Peyer's patch (tissue), 4 donors: ENCODE measurements at places on chromosomes 2 and 18.

DNA sequence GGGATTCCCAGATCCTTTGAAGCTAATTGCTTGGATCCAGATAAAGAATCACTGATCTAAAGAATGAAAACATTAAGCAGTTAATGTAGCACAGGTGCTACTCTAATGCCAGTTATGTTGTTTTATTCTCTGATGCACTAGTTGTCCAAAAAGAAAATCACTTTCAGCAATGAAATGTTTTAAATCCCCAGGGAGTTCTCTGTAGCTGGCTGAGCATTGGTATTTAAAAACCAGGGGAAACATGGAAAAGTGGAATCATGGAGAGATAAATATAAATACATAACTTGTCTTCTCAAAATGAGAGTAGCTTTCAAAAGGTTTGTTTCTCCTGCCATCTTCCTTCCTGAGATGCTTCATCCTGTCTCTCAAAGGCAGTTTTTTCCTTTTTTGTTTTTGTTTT lies 37.7 kb downstream of the CD302 start:
- no peaks in the 10 kb centered on the region for H3K27me3 ChIP-seq
- no peaks in the 10 kb centered on the region for H3K36me3 ChIP-seq
- H3K27ac ChIP-seq, result no peak overlapping the region
- no peak for DNase-seq
- no peak overlapping the region for H3K4me3 ChIP-seq

- H3K36me3 ChIP-seq, result no peaks in the 10 kb centered on the region
- no peak for DNase-seq
- no peak overlapping the region for H3K4me3 ChIP-seq
Observed at GRCh38 chr18:10266334-10266590, 188.2 kb upstream of the APCDD1 start.

DNA sequence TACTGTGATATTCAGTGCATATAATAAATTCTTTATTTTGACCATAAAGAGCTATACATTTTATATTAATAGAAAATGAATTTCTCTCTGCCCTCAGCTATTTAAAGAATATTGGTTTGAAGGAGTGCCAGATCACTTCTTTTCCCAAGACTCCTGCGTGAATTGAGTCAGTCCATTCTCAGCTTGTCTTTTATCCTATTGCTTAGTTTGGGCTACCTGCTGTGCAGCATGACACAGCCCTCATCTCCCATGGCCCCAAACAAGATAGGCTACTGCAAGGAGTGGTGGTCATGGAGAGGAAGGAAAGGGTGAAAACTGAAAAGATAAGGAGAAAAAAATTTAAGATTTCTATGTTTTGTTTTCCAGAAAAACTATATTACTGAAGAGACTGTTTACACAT lies 10.1 kb upstream of the FBXO11 start:
- H3K4me3 ChIP-seq, result no peak overlapping the region
- DNase-seq, result no peak
- no peak overlapping the region for H3K27ac ChIP-seq
- H3K27me3 ChIP-seq, result no peaks in the 10 kb centered on the region
- no peaks in the 10 kb centered on the region for H3K4me1 ChIP-seq

DNA sequence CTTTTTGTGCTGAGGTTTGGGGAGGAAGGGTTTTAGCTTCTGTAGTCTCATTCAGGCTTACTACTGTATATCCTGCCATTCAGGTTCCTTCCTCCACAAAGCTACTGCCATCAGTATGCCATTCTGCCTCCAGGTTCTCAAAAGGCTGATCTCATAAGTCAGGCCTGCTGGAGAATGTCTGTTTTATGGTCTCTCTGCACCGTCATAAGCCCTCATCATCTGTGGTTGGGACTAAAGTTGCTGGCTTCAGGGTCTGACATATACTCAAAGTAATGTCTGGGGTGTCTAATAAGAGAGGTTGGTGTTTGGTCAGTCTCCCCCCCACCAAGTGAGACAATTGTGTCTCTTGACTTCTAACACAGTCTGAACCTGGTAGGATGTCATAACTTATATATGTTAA lies 36.2 kb upstream of the CCBE1 start:
- H3K36me3 ChIP-seq, result no peaks in the 10 kb centered on the region
- no peak overlapping the region for H3K27ac ChIP-seq
- no peak overlapping the region for H3K4me3 ChIP-seq
- DNase-seq, result no peak

DNA sequence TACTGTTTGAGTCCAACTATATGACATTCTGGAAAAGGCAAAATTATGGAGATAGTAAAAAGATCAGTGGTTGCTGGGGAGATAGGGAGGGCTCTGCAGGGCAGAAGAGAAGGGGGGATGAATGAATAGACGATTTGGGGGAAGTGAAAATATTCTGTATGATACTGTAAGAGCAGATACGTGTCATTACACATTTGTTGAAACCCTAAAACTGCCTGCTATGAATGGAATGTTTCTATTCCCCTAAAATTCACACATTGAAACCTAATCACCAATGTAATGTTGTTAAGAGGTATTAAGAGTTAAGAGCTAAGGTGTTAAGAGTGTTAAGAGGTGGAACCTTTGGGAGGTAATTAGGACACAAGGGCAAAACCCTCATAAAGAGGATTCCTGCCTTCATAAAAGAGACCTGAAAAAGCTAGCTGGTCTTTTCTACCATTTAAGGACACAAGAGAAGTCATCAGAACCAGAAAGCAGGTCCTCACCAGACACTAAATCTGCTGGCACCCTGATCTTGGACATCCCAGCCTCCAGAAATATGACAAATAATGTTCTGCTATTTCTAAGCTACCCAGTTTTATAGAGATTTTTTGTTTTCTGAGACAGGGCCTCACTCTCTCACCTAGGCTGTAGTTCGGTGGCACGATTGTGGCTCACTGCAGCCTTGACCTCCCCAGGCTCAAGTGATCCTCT lies 76.2 kb downstream of the ATAD2B start:
- no peak overlapping the region for H3K4me3 ChIP-seq
- H3K4me1 ChIP-seq, result no peaks in the 10 kb centered on the region
- no peaks in the 10 kb centered on the region for H3K36me3 ChIP-seq
- DNase-seq, result no peak
- no peak overlapping the region for H3K27ac ChIP-seq
- H3K27me3 ChIP-seq, result no peaks in the 10 kb centered on the region

DNA sequence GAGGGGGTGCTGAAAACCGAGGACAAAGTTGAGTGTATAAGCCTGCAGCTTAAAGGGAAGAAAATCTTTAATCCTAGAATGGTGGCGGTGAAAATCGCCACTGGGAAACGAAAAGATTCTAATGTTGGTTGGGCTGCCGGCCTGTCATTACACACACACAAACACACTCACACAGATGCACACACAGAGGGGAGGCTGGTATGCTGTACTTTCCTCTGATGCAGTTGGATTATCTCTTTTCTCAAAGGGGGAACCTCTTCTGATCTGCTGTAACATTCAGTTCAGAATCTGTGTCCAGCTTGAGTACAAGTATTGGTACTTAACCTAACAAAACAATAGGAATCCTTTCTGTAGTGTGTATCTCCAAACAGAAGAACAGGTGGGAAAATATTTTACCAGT lies 39.0 kb downstream of the ANXA4 start:
- peak overlapping the region; percentile 75 for H3K27ac ChIP-seq
- no peaks in the 10 kb centered on the region for H3K36me3 ChIP-seq
- DNase-seq, result no peak
- no peaks in the 10 kb centered on the region for H3K27me3 ChIP-seq

- no peaks in the 10 kb centered on the region for H3K36me3 ChIP-seq
- no peaks in the 10 kb centered on the region for H3K4me1 ChIP-seq
- H3K27ac ChIP-seq, result no peak overlapping the region
- no peaks in the 10 kb centered on the region for H3K27me3 ChIP-seq
Observed at GRCh38 chr2:16716944-16717343, 51.3 kb upstream of the CYRIA start.

GRCh38 chr2:24365051-24365450 lies 4.7 kb upstream of the ITSN2 start:
- H3K36me3 ChIP-seq, result no peaks in the 10 kb centered on the region
- peak overlapping the region; percentile 47 for H3K27ac ChIP-seq

DNA sequence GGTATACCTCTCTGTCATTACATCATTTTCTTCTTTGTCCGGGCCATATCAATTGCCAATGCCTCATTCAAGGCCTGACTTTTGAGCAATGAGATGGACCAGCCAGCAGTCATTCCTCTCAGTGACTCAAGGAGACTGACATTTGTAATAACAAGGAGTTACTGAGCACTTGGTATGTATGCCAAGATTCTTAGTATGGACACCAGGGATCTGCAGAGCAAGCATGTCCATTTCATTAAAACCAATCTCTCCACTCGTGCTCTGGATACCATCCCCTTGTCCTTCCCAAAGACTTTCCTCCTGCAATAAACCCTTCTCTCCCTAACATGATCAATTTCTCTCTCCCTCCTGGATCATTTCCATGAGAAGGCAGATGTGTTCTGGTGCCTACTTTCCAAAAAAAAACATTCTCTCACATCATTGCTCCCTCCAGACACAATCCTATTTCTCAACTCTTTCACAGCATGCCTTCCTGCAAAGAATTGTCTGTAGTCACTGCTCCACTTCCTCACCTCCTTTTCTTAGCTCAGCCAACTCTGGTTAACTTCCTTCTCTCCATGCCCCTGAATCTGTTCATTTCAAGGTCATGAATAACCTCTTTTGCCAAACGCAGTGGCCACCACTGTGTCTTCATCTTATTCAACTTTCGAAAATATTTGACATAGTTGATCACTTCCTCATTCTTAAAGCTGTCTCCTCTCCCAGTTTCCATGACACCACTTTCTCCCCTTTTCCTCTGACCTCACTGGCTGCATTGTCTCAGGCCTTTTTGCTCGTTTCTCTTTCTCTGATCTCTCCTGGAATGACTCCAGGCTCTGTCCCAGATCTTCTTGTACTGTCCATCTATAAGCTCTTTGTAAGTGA lies 102.8 kb upstream of the CYP1B1 start:
- no peaks in the 10 kb centered on the region for H3K27me3 ChIP-seq
- no peak for DNase-seq
- H3K4me1 ChIP-seq, result peaks cover 3% of the 10 kb centered on the region
- no peaks in the 10 kb centered on the region for H3K36me3 ChIP-seq

DNA sequence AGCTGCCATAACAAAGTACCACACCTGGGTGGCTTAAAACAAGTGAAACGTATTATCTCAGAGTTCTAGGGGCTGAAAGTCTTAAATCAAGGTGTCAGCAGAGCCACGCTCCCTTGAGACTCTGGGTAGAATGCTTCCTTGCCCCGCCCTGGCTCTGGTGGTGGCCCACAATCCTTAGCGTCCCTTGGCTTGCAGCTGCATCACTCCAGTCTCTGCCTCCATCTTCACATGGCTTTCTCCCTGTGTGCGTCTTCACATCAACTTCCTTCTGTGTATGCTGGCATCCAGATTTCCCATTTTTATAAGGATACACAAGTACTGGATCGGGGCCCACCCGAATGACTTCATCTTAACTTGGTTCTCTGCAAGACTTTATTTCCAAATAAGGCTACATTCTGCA lies 62.5 kb downstream of the MRO start:
- no peak overlapping the region for H3K4me3 ChIP-seq
- no peaks in the 10 kb centered on the region for H3K27me3 ChIP-seq
- H3K36me3 ChIP-seq, result no peaks in the 10 kb centered on the region
- no peak for DNase-seq

DNA sequence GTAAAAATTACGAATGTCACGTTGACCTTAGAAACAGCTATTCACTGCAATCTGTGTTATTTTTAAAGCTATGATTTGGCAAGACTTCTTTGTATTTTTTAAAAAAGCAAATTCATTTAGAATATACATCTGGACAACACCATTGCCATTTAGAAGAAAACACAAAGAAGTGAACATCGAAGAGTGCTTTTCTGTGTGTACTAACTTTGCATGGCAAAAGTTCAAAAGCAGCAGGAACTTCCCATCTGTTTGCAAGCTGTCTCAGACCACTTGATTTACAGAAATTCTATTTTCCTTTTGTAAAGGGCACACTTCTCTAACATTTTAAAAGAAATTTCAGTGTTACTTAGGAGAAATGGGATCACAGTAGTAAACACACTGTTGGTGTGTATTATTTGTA lies 145.9 kb downstream of the CALCRL start:
- H3K27me3 ChIP-seq, result no peaks in the 10 kb centered on the region
- H3K27ac ChIP-seq, result no peak overlapping the region
- H3K4me1 ChIP-seq, result no peaks in the 10 kb centered on the region
- H3K36me3 ChIP-seq, result no peaks in the 10 kb centered on the region
- H3K4me3 ChIP-seq, result no peak overlapping the region
- no peak for DNase-seq

DNA sequence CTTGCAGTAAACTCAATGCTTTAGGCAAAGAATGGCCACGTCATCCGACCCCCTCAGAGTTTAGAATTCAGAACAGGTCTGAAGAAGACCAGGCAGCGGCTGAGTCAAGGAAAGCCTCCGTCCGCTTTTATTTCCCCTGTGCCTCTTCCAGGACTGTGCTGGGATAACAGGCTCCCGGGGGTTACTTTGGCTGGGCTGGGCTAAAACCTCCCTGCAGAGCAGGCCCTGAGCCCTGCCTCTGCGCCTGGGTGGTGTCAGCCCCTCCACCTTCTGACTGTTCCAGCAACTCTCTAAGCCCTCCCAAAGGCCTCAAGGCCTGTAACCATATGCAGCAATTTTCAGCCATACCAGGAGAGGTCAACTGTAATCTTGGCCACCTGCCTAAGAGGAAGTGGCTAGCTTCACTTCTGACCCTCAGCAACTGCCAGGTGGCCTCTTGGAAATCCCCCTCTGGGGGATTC lies 166.5 kb downstream of the RPIA start:
- DNase-seq, result no peak
- H3K27me3 ChIP-seq, result no peaks in the 10 kb centered on the region
- H3K27ac ChIP-seq, result peak overlapping the region; percentile 75
- no peaks in the 10 kb centered on the region for H3K4me1 ChIP-seq

GRCh38 chr2:218010140-218010983 lies 7.6 kb upstream of the TNS1 start:
- H3K4me3 ChIP-seq, result peak overlapping the region; percentile 21
- H3K27ac ChIP-seq, result no peak overlapping the region
- no peaks in the 10 kb centered on the region for H3K36me3 ChIP-seq
- peak; percentile 69 for DNase-seq

- DNase-seq, result no peak
- no peak overlapping the region for H3K4me3 ChIP-seq
- no peaks in the 10 kb centered on the region for H3K36me3 ChIP-seq
Observed at GRCh38 chr2:191029280-191029950, 15.4 kb upstream of the STAT1 start.

DNA sequence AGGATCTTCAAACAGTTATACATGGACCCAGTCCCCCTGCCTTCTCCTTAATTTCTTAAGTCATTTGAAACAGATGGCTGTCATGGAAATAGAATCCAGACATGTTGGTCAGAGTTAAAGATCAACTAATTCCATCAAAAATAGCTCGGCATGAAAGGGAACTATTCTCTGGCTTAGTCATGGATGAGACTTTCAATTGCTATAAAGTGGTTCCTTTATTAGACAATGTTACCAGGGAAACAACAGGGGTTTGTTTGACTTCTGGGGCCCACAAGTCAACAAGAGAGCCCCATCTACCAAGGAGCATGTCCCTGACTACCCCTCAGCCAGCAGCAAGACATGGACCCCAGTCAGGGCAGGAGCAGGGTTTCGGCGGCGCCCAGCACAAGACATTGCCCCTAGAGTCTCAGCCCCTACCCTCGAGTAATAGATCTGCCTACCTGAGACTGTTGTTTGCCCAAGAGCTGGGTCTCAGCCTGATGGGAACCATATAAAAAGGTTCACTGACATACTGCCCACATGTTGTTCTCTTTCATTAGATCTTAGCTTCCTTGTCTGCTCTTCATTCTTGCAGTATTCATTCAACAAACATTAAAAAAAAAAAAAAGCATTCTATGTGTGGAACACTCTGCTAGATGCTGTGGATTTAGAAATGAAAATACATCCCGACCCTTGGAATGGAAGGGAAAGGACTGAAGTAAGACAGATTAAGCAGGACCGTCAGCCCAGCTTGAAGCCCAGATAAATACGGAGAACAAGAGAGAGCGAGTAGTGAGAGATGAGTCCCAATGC lies 4.6 kb downstream of the TTR start:
- DNase-seq, result no peak
- H3K36me3 ChIP-seq, result no peaks in the 10 kb centered on the region
- H3K4me3 ChIP-seq, result no peak overlapping the region
- no peaks in the 10 kb centered on the region for H3K27me3 ChIP-seq
- H3K4me1 ChIP-seq, result no peaks in the 10 kb centered on the region
